ENCODE measurements at places on chromosomes 1 and 21. TPM values are rescaled to one million over a fixed set of nuclear protein-coding genes. Genes with fewer than 3 reads are reported as not detected.

CA6 gene
- polyA plus RNA-seq = not detected

DCST1 gene
- not detected for polyA plus RNA-seq

CALML6 gene
- polyA plus RNA-seq = 0.35 TPM

DNA sequence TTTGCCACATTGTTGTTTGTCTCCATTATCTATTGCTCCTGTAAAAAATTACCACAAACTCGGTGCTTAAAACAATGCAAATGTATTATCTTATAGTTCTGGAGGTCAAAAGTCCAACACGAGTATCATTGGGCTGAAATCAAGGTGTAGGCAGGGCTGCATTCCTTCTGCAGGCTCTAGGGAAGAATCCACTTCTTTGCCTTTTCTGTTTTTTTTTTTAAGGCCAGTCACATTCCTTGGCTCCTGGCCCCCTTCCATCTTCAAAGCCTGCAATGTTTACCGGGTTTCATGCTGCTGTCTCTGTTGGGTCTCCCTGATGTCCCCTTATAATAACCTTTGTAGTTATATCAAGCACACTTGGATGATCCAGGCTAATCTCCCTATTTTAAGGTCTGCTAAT, 212.7 kb downstream of the PTBP2 start:
- DNase-seq = no peak

DNA sequence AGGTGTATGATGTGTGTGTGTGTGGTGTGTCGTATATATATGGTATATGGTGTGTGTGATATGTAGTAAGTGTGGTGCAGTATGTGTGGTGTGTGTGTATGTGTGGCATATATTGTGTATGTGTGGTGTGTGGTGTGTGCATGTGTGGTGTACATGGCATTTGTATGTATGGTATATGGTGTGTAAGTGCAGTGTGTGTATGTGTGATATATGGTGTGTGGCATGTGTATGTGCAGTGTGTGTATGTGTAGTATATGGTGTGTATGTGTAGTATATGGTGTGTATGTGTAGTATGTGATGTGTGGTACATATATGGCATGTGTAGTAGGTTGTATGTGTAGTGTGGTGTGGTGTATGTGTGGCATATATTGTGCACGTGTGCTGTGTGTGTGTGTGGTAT, 74.9 kb downstream of the OLFML3 start:
- no peak for DNase-seq

DNA sequence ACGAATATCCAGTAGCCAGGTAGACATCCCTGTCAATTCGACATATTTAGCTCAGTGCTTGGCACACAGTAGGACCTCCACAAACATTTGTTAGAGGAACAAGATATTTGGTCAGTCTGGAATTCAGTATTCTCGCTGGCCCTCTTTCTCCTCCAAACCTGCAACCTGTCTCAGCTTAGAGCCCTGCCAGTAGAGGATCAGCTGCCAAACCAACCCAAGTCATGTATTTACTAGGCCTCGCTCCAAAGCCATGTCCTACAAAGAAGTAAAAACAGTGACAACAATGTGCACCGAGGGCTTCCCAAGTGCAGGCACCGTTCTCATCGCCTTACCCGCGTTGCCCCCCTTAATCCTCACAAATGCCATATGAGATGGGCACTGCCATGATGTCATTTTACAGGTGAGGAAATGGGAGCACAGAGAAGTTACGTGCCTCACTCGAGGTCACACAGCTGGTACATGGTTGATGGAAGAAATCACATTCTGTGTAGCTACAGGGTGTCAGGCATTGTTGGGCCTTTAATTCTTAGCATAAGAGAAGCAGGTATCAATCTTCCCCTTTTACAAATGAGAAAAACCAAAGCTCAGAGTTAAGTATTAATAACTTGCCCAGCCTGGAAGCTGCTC, 26.0 kb upstream of the CDCA8 start:
- DNase-seq = no peak

GRCh38 chr1:37425221-37425620, 49.2 kb upstream of the ZC3H12A start:
- DNase-seq = no peak

- no peak for DNase-seq
Observed at GRCh38 chr1:230696722-230697437, 17.0 kb downstream of the AGT start.

- no peak for DNase-seq
Observed at GRCh38 chr1:230866171-230867070, 1.9 kb downstream of the C1orf198 start.

Measured in A549 (cell line).